EL (cell line): ENCODE measurements at places on chromosomes 7 and 10.
A peak's percentile ranks its signal among the peaks of the same experiment; 100 is the strongest.

DNA sequence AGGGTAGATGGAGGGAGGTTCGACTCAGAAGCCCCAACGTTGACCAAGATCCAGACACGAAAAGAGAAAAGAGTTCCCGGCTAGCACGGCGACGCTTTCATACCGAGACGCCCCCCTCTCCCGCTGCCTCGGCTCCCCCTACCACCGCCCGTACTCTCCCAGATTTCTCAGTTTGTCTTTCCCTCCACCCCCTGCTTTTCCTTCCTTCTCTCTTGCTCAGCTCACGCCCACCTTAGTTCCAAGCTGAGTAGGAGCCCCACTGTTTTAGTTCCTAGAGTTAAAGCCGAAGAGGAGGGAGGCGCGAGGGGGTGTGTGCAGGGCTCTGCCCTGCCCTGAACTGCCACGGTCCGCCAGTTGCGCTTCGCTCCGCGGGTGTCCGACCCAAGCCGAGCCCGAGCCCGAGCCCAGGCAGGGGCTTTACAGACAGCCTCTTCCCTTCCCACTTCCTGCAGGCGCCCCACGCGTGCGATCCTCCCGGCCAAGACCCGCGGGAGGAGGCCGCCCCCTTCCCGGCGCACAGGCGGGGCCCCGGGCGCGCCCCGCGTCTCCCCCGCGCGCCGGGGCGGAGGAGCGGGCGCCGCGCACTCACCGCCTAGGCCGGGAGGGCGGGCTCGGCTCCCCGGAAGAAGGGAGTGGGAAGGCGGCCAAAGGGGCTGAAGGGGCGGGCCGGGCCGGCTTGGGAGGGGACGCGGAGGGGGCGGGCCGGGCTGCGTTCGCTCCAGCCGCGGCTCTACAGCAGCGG is at the start of gene EPHB6:
EPHB6 (plus strand) TSS at position 705 of the 742 bp plus-strand sequence. CDS start 8,152 bp downstream, outside the sequence.
- DNase-seq: peak; percentile 62

GRCh38 chr7:39602351-39602750 is 21.0 kb upstream of the RALA start:
- DNase-seq: peak; percentile 45

DNA sequence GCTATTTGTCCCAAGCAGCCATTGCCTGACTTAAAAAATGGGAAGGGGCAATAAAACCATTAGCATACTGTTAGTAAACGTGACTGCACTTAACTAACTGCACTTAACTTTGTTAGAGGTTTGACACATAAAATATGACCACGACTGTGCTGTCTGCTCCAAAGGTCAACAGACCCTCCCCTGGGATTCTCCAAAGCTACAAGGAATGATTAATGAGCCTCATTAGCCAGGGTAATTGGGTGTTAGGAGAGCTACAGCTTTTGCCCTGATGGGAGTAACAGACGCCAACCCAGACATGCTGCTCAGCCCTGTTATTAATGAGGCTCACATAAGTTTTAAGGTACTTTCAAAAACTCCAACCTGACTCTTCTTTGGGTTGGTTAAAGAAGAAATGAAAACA is 129.4 kb upstream of the PLPP4 start:
- DNase-seq: no peak

GRCh38 chr10:49280001-49280408 is 19.0 kb upstream of the C10orf71 start:
- DNase-seq: peak; percentile 69

DNA sequence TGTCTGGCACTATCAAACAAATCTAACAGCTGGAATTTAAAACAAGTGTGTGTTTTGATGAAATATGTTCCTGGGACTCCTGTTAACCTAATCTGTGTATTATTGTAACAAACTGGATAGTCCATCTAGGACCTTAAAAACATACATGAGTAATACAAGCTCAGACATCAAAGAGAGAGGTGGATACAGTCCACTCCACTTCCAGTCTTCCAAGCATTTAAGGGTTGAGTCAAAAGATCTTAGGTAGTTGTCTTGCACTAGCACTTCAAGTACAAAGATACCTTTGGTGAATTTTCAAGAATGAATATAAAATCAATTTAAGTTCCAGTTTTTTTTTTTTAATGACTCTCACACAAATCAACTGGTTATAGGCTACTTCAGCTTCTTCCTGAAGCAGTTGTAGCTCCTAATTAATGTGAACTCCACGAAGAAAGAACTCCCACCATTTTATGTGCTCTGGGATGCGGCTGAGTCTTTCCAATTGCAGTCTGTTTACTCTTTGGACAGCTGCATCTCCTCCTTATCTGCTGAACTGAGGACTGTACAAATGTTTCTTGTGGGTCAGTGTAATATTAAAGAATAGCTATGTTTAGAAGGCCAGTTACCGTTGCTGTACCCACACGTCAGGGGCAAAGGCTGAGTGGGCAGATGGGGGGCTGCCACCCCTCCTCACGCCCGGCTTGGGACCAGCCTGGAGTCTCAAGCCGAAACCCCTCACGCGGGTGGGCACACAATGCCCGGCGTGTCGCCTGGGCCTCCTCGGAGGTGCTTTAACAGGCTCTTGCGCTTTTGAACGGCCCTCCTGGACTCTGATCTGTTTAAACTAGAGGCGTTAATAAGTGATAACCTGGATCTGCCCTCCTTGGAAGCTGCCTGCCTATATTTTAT is 2.9 kb upstream of the IGF2BP3 start:
- peak; percentile 13 for DNase-seq

DNA sequence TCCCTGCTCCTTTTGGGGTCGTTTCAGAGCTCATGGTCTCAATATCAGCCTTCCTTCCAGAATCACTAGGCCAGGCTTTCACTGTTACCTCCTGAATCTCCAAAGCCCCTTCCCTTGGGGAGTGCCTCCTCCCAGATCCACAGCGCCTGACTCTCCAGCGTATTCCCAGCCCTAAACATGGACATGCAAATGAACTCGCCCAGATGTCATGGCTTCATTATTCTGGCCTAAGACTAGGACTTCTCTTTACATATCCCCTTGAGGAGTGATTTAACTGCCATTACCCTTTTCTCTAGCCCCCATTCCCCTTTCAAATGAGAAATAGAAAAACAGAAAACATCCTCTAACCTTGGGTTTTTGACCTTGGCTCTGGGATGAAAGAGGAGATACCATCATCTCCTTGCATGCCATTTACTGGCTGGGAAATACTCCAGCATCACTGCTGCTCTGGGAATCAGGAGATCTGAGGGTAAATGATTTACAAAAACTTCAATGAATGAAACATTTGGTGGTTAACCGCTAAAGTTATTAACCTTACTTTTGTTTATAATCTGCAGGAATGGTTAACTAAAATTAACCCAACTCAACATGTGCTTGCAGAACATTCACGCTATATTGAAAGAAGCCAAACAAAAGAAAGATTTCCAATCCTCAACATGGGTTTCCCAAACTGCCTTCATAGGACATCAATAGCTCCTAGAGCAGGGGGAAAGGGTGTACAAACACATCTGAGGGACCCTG is 37.0 kb downstream of the FAM171A1 start:
- peak; percentile 8 for DNase-seq

DNA sequence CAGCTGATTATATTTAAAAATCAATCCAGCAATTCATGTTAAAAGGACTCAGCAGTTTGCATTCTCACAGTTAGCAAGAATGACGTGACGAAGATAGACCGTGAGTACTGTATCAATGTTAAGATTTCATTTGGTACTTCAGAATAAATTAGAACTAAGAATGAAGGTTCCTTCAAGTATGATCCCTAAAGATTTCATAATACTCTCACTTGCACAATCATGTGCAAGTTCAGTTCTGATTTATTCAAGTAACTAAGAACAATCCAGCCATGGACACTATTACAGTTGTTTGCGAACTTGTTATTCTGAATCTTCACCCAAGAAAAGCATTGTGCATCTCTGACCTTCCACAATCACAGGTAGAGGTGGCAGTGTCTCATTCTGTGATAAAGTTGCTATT is 7.7 kb downstream of the RHEB start:
- no peak for DNase-seq

DNA sequence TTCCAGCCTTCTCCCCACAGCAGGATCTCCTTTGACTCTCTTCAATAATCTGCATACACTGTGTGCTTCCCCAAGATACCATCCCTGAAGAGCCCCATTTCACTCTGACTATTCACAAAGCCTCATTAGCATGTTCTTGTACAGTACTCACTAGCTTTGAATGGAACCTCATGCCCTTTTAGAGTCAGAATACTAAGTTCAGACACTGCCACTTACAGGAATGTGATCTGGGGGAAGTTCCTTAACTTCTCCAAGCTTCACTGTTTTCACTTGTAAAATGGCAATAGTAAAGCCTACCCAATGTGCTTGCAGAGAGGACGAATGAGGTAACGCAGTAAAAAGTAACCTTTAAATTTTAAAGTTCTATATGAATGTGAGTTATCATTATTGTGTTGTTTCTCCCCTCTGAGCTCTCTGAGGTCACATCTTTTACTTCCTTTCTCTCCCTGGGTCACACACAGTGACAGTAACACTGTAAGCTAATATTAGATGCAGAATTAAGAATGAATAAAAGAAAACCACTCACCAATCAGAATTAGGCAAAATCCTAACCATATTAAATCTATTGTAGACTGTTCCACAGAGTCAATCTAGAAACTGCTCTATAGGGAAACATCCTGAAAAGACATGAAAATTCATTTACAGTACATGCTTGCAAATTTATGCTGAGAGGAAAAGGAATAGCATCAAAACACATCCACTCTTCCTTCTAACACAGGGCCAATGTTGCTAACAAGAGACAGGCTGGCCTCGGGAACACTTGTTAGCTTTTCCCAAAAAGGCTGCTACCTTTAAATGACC is 64.2 kb upstream of the IL6 start:
- DNase-seq: no peak

DNA sequence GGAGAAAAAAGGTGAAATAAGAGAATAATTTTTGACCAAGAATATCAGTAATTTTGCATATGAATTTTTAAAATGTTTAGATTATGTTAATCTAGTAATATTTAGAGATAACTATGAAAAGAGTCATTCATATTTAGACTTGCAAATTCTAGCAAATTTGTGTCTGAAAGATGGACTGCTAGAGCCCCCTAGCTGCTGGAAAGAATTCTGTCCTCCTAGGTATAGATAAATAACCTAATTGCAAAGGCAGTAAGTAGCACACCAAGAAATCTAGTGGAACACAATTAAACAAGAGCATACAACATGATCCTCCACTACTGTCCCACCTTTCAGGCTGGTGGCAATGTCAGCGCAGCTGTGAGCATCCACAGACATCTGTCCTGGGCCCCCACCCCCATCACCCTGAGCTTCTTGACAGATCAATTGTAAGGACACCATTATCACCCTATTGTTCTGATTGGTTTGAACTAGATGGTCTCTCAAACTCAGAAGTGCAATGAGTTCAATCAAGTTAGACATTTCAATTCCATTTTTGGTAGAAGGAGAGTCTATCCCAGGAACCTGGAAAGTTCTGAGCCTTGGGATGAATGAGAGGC is 15.0 kb upstream of the GFRA1 start:
- peak; percentile 67 for DNase-seq

DNA sequence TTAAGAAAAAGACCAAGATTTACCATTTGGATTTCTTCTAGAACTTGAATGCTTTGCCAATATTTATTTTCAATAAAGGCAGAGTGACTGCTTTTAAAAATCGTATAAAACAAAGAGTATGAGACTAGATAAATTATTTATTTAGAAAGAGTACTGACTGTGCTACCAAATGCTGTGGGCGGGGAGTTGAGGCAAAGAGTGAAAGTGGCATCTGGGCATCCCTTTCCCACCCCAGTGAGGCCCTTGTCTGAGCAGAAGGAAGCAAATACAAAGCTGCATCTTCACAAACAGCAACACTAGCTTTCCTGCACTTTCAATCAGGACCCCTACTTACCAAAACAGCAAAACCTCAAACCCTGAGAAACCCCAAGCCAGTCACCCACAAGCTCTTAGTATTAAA is 34.9 kb downstream of the ITGB1 start:
- DNase-seq: no peak

GRCh38 chr7:20440472-20441105 is 109.9 kb downstream of the ITGB8 start:
- peak; percentile 22 for DNase-seq

DNA sequence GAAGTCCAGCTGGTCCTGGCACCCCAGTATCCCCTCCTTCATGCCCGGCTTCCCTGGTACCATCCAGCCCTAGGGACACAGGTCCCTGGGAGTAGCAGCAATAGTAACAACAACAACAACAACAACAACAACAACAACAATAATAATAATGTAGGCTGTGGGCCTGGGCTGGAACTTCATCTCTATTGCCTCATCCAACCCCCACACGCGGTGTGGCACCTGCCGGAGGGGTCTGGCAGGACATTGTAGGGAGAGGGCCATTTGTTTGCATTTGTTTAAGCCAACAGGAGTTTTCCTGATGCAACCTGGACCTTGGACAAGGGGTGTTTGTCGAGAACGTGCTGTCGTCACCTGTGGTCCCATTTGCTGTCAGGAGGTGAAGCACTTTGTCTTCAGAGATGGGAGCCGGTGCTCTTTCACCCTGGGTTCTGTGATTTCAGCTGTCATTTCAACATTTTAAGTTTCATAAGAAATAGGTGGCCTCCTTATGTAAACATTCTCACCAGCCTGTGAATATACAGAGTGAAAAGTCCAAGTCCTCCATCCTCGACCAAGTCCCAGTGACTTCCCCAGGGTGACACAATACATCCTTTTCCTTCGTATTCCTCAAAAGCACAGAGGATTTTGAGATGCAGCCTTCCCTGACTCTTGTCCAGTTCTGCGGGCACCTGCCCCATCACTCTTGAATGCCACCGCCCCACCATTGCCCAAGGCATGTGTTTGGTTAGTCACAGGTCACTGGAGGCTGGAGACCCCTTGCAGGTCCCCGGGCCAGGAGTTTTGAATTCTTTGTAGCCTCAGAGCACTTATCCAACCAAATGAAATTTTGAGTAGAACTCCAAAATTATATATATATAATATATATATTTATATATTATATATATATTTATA is 9.2 kb downstream of the LHPP start:
- DNase-seq: no peak

DNA sequence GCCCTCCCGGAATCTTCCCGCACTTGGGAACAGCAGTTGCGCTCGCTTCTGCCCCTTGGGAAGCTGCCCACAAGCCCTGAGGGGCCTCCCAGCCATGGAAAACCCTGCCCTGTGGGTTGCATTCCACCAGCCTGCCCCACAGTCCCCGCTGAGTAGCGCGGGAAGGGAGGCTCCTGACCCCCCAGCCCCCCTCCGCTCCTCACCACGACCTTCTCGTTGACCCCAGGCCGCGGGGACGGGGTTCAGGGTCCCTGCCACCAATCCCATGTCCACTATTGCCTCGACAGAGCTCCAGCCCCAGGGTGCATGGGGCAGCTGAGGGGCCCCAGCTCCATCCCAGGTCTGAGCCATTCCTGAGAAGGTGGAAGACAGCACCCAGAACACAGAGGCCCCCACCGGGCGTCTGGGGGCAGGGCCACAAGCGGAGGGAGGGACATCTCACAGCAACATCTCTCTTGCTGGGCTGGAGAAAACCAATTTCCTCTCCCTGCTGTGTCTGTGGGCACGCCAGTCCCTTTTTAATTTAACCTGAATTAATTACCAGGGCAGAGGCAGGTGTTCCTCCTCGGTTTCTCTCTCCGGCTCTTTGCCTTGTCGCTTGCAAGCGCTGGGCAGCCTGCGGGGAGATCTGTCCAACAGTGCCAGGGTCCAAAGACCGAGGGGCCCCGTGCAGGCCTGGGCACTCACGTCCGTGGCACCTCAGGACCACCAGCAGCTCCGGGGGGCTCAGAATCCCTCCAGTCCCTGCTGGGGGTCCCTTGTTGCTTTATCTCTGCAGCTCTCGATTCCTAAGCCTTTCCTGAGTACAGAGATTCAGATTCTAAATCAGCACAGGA is 57.9 kb downstream of the FOXL3 start:
- no peak for DNase-seq

GRCh38 chr7:117023325-117023854 is 70.1 kb downstream of the ST7 start:
- no peak for DNase-seq

GRCh38 chr7:95674101-95674500 is 77.8 kb upstream of the PDK4 start:
- DNase-seq: no peak
